ENCODE measurements at places on chromosomes 1 and 21.

DNA sequence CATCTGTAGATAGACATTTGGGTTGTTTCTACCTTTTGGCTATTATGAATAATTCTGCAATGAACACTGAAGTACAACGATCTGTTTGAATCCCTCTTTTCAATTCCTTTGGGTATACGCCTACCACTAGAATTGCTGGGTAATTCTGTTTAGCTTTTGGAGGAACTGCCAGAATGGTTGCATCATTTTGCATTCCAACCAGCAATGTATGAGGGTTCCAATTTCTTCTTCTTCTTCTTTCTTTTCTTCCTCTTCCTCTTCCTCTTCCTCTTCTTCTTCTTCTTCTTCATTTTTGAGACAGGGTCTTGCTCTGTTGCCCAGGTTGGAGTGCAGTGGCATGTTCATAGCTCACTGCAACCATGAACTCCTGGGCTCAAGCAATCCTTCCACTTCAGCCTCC lies 13.8 kb upstream of the THEM5 start:
- no peak for DNase-seq

DNA sequence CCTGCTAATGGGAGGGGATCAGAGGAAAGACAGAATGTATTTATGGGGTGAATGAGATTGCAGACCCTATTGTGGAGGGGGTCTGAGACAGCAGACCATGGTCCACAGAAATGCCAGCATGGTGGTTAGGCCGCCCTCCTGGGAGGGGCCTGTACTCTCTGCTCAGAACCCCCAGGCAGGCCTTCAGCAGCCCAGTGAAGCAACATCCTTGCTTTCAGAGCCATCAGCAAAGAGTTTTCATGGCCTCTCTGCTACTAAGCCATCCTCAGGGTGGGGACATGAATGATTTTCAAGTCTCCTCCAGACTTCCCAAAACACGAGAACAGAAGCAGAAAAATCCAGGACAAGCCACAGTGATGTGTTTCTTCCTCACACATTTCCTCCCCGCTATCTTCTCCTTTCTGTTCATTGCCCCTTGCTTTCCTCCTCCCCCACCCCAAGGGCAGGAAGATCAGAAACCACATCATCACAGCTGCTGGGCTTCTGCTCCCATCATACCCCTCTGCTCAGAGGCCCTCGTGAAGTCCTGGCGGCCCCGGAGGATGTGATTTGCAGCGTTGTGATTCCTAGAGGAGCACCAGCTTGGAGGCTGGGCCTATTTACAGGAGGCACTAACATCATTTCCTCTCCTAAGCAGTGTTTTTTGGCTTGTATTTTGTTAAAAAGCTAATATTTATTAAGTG lies 48.0 kb downstream of the ABCA4 start:
- DNase-seq: no peak

DNA sequence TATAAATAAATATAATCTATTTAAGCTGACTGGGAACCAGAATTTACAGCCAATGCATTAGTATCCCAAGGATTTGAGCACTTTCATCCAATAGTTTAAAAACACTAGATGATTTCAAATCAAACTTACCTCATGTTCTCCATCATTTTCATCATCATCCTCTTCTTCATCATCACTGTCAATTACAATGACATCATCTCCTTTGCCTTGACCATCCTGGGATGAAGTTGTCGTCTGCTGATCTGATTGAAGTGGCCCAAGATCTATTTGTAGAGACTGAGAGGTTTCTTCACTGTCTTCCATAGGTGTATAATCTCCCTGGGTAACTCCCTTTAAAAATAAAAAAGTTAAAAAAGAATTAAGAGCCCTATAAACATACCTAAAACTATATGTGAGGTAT lies 47.7 kb downstream of the TPR start:
- no peak for DNase-seq

DNA sequence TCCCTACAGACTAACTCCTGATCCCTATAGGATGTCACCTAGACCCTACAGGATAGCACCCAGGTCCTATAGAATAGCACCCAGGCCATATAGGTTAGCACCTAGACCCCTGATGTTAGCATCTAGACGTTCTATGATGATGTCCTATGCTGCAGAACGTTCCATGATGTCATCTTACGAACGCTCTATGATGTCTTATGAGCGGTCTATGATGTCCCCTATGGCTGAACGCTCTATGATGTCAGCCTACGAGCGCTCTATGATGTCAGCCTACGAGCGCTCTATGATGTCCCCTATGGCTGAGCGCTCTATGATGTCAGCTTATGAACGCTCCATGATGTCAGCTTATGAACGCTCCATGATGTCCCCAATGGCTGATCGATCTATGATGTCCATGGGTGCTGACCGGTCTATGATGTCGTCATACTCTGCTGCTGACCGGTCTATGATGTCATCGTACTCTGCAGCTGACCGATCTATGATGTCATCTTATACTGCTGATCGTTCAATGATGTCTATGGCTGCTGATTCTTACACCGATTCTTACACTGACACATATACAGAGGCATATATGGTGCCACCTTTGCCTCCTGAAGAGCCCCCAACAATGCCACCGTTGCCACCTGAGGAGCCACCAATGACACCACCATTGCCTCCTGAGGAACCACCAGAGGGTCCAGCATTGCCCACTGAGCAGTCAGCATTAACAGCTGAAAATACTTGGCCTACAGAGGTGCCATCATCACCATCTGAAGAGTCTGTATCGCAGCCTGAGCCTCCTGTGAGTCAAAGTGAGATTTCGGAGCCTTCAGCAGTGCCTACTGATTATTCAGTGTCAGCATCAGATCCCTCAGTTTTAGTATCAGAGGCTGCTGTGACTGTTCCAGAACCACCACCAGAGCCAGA lies 9.5 kb downstream of the SON start:
- DNase-seq: no peak

- DNase-seq: peak; percentile 61
These were observed 100.8 kb downstream of the UCK2 start for GRCh38 chr1:165928075-165928731.

DNA sequence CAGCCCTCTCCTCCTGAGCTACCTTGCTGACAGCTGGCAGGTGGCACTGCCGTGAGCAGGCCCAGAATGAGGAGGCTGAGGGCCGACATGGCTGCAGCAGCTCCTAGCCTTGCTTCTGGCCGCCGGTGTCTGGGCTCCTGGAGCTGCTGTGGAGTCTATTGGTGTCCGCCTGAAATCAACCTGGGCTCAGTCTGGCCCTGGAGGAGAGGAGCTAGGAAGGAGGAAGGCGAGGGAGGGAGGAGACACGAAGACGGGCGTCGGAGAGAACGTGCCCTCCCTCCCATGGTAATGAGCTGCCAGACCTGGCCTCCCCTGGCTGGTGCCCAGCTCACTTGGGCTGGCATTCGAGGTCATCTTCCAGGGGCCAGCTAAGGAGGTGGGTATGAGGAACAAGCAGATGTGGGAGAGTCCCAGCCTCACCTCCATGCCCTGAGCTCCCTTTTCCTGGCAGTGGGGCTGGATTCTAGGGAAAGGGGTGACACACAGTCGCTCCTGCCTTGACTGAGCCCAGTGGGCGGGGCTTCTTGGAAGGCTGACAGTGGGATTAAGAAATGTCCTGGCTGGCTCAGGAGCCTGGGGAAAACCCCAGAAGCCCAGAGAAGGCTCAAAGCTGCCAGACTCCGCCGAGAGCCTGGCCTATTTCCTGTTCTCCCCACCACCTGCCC lies at the start of gene PDZK1IP1:
PDZK1IP1 (minus strand) TSS at position 193 of the 665 bp plus-strand sequence; CDS start at position 89, 104 bp downstream.
- no peak for DNase-seq

- DNase-seq: no peak
These were observed 7.5 kb upstream of the TOMM20 start for GRCh38 chr1:235136111-235136510.

GRCh38 chr1:116377541-116378529 lies 4.8 kb downstream of the ATP1A1 start:
- peak; percentile 46 for DNase-seq

GRCh38 chr1:204418174-204419063 lies 6.8 kb upstream of the PPP1R15B start:
- DNase-seq: peak; percentile 38

DNA sequence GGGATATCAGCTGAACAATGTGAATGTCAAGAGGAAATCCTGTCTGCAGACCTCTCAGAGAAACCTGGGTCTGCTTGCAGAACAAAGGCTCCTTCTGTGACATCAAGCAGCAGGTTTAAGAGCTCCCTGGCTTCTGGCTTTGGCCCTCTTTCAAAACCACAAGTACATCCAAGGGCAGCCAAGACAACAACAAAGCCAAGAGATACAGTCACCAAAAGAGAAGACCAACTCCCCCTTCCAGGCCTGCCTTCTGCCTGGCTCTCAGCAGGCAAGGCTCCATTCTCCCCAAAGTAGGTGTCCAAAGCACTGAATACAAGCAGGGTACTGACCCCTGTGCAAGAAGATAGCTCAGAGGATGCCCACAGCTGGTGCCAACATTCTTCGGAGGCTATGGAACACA lies 11.5 kb downstream of the BCAR3 start:
- DNase-seq: no peak

- DNase-seq: no peak
These were observed 157.5 kb upstream of the FGGY start for GRCh38 chr1:59139396-59139795.

DNA sequence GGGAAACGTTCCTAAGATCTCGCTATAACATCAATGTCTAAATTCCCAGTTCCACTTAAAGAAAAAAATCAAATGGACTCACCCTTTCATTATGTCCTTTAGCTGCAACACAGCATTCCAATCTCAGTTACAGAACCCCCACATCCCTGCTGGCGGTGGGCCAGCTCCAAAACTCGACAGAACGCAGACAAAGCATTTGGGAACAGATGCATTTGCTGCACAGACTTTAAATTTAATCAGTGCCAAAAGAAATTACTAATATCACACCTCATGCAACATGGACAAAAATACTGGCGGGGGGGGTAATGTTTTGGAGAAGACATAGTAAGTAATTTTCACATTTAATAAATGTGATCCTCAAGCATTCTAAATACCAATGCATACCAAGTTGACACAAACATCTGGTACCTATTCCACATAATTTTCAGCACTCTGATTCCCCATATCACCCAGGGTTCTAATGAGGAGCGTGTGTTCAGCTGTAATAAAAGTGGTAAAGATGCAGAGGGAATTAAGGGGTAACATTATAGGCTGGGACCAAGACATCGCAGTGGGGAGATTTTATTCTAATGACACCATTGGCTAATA lies 79.7 kb downstream of the TGFBR3 start:
- DNase-seq: no peak

DNA sequence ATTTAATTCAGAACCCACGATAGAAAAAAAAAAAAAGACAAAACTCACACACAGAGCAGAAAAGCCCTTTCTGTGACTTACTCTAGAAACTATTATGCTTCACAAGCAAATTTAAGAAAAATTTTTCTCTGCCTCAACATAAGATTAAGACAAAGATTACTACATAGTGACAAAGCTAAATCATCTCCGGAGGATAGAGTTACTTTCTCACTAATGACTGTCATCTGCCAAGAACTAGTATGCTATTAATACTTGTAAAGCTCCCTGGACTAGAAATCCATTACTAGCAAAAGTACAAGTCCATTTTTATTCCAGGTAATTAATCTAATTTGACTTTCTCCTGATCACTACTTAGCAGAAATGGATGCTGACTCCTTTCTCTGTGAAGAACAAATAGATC lies 25.9 kb downstream of the GREM2 start:
- DNase-seq: no peak

GRCh38 chr1:174954073-174954460 lies 45.7 kb upstream of the CACYBP start:
- no peak for DNase-seq

DNA sequence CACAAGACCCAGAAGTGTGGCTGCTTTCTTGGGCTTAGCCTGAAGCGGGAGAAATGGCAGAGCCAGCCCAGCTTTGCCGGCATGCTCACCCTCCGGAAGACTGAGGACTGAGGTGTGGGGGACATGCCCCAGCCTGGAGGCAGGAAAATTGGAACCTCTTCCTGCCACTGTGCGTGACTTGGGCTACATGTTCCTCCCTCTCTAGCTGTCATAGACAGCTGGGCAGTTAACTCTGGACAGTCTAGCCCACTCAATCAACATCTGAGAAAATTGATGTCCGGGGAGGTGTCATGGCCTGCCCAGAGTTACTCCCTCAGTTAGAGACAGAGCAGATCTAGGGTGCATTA lies 59.7 kb downstream of the UBE2T start:
- DNase-seq: no peak

GRCh38 chr1:111706921-111707320 lies 32.3 kb downstream of the INKA2 start:
- DNase-seq: no peak

DNA sequence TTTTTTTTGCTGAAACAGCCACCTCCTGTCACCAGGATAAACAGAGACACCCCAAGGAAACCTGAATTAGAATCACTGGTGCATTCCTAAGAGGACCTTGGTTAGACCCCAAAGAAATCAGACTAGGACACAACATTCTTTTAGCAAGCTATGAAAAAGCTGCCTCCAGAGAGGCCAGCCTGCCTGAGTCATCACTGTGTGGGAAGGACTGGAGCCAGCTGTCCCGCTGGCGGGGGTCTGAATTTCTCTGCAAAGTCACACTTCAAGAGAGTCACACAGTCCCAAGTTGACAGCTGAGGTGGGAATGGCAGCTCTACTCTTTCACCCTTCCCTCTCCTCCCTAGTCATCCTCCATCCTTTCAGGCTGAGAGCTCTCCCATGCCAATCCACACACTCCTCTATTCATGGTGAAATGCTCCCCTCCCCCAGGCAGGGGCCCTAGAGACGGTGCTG lies 405.0 kb upstream of the POU3F1 start:
- no peak for DNase-seq

GRCh38 chr1:6396998-6397397 lies 3.4 kb upstream of the ACOT7 start:
- DNase-seq: no peak

GRCh38 chr1:10204003-10204642 lies 6.2 kb upstream of the KIF1B start:
- DNase-seq: no peak

GRCh38 chr1:20095564-20096434 lies 23.5 kb downstream of the PLA2G2D start:
- DNase-seq: no peak

DNA sequence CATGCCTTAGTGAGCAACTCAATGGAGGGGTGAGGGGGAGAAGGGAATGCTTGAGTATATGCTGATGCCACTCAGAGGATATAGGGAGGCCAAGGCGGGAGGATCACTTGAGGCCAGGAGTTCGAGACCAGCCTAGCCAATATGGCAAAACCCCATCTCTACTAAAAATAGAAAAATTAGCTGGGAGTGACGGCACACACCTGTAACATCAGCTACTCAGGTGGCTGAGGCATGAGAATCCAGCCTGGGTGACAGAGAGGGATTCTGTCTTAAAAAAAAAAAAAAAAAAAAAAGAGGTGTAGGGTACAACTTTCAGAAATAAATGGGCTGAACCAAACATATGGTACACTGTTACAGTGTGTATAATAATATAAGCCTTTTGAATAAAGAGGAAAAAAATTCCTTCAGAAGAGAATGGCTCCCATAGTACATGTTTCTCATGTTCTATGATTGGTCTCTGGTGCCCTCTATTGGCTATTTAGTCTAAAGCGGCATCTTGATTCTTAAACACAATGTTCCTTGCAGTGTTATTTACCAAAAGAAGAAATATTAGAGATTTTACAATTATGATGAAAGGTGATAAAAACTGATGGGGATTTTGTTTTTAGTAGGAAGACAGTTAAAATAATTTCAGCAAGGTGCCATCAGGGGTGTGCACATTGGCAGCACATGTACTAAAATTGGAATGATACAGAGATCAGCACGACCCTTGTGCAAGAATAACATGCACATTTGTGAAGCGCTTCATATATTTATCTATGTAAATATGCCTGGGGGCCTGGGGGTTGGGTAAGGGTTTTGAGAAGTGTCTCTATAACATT lies 109.8 kb downstream of the PATJ start:
- DNase-seq: peak; percentile 7

GRCh38 chr1:57192222-57192621 lies 226.4 kb upstream of the C8B start:
- no peak for DNase-seq

Measured in germinal center (tissue), 1 donor.